SW480 (cell line): ENCODE measurements at places on chromosomes 2 and 18.

DNA sequence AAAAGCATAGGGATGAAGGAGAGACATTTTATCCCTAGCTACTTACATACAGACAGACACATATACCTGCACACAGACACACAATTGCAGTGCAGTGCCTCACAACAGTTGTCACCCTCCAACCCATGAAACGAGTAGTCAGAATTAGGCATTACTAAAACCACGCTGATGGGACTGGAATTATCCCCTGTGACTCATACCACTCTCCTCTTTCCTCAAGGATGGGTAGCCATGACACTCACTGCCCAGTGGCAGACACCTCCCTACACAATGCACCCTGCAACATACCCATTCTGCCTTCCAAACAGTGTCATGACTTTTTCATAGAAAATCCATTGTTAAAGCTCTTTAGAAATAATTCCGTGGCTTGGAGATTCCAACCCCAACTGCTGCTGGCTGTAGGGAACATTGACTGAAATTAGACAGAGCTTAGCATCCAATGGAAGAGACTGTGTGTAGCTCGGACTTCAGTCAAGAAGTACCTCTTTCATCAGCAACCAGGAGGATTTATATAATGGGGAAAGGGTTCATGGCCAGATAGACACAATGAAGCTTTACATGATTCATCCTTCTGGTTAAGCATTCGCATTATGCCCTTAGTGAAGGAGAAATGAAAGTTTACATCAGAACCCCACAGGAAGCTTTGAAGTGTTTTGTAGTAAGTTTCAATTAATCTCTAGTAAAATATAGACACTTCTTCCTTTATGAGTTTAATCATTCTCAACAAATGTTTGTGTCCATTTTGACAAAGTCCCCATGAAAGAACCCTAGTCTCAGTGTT, 155.2 kb downstream of the FBXO15 start:
- no peak for DNase-seq

DNA sequence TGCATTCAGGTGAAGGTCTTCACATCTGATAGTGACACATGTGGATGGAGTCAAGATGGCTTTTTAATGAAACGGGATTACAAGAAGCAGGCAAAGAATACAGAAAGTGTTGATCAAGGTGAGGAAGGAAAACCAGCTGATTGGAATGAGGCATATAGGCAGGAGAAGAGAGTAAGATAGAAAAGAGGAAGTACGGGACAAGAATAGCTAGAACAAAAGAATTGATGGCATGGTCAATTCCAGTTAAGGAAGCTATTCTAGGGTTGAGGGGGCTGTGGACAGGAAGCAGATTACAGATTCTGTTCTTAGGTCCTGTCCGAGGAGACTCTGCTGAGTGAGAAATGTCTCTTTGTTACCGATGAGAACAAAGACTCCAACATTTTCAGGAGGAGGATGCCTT, 13.2 kb upstream of the NCK2 start:
- no peak for DNase-seq

- DNase-seq = no peak
These were observed 223.1 kb downstream of the C1D start for GRCh38 chr2:67839668-67840067.

DNA sequence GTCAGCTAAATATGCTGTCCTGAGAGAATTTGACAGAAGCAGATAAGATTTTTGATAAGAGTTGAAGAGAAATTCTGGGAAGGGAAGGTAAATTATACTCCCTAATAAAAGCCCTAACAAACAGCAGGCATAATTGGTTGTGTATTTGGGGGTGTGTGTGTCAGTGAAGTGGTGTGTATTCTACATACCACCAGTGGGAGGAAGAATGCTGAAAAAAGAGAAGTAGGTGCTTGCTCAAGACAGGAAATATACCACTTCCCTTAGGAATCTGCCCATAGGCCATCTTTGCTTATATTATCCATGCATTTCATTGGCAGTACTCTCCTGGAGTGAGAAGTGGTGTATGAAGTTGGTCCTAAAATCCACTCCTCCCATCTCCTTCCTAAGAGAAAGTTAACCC, 76.2 kb downstream of the FMNL2 start:
- no peak for DNase-seq

- no peak for DNase-seq
These were observed 211.4 kb downstream of the KLHL29 start for GRCh38 chr2:23596316-23596885.

GRCh38 chr2:43083710-43084698, 142.4 kb downstream of the ZFP36L2 start:
- no peak for DNase-seq

DNA sequence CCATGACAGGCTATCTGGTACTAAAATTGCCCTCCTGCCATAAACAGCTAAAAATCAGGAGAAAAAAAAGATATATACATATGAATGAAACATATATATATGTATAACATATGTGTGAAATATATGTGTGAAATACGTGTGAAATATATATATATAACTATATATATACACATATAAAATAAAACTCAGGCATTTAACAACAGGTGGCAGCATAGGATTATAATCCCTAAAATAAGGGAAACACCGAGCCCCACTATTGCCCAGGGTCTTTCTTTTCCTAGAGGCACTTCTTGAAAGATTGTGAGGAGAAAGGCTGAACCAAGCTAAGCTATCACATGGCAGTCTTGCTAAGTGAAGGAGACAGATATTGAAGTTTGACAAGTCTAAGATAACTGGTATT, 65.9 kb upstream of the CYTIP start:
- DNase-seq = no peak

DNA sequence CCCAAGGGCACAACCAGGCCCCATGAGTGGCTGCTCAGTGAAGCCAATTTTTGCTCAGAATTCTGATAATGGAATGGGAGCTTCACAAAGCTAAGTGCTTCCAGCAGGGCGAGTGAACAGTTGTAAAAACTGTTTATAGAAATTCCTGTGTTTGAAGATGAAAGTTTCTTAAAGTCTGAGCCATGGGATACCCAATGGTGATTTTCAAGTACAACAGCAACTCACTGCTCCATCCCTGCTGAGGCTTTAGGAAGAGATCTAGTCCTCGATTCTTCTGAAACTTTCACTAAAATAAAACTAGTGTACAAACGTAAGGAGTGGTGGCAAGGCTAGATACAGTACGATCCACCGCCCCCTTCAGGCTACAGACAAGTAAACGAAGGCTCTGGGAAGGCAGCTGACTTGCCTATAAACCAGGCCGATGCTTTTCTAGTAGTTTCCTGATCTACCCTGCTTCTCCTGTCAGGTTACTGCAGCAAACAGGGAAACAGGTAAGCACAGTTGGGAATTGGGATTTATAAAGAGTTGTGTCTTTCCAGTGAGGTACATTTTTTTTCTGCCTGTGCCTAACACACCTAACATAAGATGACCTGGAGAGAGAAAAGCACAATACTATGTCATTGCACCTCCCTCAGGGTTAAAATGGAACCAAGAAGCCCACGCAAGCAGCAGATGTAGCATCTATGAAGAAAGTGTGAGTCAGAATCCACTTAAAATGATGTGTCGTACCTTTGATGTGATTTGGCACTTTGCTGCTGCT, 108.7 kb downstream of the UXS1 start:
- peak; percentile 73 for DNase-seq

DNA sequence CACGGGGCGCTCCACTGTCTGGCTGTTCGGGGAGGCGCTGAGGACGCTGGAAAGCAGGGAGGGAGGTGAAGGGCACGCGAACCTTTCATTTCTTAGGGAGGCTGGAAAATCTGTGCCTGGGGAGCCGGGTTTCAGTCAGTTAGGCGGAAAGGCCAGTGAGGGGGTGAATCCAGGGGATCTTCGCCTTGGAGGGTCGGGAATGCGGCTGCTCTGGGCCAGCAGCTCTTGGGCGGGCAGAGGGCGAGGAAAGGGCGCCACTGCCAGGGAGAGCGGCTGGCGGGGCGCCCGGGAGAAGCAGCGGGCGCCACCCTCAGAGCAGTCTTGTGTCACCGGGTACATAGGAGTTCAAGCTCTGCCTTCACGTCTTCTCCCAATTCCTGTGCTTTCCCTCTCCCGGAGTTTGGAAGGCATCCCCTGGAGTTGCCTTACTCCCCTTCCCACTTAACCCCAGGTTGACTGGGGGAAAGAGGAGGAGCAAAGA, 1.4 kb downstream of the CCDC85A start:
- peak; percentile 31 for DNase-seq

GRCh38 chr2:151007365-151007764, 254.3 kb downstream of the RBM43 start:
- DNase-seq = no peak

GRCh38 chr2:42951263-42951938, 159.0 kb upstream of the HAAO start:
- DNase-seq = no peak

DNA sequence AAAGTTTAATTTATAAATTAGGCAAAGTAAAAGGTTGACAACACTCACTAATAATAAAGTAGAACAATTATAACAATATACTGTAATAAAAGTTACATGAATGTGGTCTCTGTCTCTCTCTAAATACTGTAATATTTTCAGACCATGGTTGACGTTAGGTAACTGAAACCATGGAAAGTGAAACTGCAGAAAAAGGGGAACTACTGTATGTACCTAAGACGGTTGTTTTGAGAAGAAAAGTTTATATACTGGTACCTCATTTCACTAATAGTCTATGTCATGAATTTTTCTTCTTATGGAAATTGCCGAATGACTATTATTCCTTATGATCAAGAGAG, 166.7 kb upstream of the ZNF521 start:
- DNase-seq = no peak

- DNase-seq = no peak
These were observed 43.0 kb upstream of the ITGAV start for GRCh38 chr2:186546846-186547245.

DNA sequence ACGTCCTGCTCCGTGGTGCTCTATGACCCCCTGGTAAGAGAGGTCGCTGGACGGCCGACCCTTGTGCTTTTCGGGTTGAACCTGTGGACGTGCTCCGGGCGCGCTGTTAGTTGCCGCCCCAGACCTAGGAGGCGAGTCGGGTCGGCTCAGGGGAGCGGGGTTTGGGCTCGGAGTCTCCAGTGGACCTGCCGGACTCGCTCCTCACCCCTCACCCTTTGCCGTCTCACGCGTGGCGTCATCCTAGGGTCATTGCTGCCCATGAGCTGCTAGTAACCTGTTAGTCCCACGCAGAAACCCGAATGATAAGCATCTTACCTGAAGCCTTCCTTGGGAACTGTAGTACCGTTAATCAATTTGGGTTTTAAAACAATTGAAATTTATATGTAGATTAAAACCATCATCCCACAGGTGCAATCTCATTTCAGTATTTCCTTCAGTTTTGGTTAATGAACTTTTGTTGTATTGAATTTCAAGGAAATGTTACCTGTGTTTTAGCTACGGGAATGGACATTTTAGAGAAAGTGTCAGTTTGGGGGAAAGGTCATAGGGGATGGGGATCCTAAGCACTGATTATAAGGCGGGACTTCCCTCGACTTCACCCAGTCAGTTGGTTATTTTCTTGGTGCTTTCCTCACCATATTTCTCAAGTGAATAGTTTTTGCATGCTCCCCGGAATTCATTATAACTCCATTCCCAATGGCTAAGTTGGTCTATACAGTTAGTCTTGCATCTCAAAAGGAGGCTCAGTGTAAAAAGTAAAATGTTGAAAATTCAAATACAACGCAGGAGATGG, 536 bp downstream of the ELP2 start:
- no peak for DNase-seq

- DNase-seq = no peak
These were observed 19.9 kb downstream of the EPAS1 start for GRCh38 chr2:46317094-46317486.

- DNase-seq = no peak
These were observed 13.8 kb downstream of the FANCL start for GRCh38 chr2:58227171-58227917.

GRCh38 chr2:182522405-182522896, 95.6 kb upstream of the PDE1A start:
- DNase-seq = no peak

DNA sequence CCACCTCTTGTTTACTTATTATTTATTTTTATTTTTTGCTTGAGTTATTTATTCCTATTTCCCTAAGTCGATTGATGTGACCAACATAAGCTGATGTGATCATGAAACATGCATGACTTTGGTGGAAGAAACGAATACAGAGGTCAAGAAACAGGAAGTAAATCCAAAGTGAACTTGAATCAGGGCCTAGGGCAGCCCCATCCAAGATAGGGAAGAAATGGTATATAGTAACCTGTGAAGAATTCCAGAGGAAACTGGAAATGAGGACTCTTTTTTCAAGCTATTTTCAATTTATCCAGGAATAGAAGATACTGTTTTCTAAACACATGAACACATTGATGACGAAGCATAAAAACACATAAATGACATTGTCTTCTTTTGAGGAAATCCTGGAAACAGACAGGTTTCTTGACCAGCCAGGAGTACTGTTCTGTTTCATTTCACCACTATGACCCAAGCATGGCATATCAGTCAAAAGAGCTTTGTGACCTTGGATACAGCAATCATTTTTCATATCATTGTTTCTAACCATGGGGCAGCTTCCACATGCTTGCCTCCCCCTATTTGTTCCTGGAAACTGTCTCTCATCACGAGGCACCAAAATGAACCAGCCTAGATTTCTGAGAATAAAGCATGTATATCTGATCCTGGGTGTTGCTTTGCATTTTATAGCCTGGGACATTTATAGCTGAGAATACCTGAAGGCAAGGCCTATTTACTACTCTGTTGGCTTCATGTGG, 9.1 kb upstream of the LCLAT1 start:
- no peak for DNase-seq

DNA sequence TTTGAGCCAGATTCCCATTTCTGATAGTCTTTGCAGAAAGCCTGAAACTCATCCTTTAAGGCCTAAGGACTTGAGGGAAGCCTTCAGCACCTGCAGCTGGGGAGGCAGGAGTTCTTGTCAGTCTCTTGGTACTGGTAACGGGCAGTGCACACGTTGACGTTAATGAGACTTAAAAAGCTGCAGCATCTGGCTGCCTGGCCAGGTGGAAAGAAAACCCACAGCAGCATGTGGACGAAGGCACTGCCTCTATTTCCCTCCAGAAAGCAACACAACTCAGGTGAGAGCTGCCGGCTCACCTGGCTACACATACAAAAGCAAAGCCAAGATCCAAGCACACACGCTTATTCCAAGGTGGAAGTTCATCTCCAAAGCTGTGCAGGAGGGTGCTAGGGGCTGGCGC, 178.8 kb downstream of the ANAPC1 start:
- DNase-seq = no peak

DNA sequence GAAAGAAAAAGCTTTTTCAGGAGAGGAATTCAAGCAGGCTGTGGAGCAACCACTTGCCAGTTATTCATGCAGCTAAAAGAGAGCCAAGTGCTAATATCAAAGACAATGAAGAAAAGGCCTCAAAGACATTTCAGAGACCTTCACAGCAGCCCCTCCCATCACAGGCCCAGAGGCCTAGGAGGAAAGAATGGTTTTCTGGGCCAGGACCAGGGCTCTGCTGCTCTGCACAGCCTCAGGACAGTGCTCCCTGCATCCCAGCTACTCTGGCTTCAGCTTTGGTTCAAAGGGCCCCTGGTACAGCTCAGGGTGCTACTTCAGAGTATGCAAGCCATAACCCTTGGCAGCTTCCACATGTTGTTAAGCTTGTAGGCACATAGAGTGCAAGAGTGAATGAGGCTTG, 119.5 kb downstream of the MSTN start:
- DNase-seq = no peak

DNA sequence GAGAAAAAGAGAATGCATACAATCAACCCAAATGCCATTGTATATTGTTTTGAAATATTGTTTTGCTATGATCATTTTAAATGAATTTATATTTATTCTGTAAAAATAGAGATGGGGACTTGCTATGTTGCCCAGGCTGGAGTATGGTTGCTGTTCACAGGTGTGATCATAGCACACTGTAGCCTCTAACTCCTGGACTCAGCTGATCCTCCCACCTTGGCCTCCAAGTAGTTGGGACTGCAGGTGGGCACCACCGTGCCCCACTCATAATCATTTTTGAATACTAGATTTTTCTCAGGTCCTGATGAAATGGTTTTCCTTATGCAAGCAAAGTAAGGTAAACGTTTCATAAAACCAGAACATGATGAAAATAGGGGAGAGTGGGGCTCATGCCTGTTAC, 46.3 kb downstream of the TMEM17 start:
- no peak for DNase-seq
